Fibroblast of the conjunctiva (primary cell): ENCODE measurements at places on chromosomes 5 and 9.

DNA sequence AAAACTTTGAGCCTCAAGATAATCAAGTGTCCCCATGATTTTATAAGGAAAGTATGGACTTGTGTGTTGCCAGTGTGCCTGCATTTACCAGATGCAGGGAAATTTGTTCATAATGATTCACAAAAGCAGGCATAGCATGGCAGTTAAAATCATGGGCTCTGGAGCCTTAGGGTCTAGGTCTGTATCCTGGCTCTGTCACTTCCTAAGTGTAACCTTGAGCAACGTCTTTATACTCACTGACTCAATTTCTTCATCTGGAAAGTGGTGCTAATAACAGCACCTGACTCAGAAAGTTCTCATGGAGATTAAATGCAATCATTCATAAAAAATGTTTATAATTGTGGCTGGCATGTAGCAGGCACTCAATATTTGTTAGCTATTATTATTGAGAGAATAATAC, 234.9 kb downstream of the SAXO1 start:
- no peak for DNase-seq

GRCh38 chr5:17308326-17309065, 91.1 kb downstream of the BASP1 start:
- DNase-seq, result no peak

GRCh38 chr5:14216372-14216771, 73.2 kb downstream of the TRIO start:
- no peak for DNase-seq

DNA sequence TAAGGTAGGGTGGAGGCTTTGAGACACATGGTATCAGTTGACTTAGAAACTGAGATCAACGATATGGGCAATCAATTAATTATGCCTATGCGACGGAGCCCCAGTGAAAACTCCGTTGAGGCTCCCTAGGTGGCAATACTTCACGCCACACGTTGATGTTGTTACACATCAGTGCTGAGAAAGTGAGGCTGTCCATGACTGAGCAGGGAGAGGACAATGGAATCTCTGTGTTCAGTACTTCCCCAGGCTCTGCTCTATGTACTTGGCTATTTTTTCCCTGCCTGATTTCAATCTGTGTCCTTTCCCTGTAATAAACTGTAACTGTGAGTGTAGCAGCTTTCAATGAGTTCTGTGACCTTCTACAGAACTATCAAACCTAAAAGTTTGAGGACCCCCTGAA, 211.7 kb downstream of the SNCAIP start:
- DNase-seq, result no peak

DNA sequence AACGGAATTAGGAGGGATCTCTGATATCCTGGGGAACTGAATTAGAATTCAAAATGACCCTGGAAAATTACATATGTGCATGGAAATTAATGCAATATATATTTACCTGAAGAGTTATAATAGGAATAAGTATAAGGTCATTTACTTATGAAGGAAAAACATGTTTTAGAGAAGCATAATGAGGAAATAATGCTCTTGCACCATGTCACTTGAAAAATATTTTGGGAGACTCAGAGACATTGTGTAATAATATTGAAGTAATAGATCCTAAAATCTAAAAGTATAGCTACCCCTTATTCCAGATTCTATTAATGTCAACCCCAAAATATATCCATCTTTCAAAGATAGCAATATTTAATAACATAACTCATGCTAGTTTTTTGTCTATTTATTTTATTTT, 28.4 kb downstream of the SPZ1 start:
- no peak for DNase-seq

- DNase-seq, result no peak
These were observed 120.5 kb upstream of the BOD1 start for GRCh38 chr5:173736923-173737412.

DNA sequence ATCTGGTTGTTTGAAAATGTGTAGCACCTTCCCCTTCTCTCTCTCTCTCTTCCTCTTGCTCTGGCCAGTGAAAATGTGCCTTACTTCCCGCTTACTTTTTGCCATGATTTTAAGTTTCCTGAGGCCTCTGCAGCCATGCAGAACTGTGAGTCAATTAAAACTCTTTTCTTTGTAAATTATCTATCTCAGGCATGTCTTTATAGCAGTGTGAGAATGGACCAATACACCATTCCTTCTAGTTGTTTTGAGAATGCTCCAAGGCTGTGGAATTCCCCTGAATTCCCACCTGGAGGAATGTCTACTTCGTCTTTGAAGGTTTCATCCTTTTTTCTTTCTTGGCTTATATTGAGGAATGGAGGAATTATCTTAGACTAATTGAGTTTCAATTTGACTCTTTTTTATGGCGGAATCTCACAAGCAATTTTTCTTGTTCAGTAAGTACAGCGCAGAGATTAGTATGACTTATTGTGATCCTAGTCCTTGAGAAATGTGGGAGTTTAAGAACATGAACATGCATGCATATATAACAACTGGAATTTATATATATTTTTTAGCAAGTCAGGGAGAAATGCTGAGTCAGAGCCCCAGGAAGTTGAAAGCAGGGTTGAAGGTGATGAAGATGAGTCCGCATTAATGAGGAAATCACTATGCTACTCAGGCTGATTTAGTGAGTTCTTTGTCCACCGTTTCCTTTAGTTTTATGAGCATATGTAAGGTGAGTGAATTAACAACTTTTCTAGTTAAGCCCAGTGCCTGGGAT, 488.1 kb upstream of the ADAMTS16 start:
- no peak for DNase-seq

- DNase-seq, result no peak
These were observed 12.5 kb downstream of the MRPS27 start for GRCh38 chr5:72307573-72307967.

DNA sequence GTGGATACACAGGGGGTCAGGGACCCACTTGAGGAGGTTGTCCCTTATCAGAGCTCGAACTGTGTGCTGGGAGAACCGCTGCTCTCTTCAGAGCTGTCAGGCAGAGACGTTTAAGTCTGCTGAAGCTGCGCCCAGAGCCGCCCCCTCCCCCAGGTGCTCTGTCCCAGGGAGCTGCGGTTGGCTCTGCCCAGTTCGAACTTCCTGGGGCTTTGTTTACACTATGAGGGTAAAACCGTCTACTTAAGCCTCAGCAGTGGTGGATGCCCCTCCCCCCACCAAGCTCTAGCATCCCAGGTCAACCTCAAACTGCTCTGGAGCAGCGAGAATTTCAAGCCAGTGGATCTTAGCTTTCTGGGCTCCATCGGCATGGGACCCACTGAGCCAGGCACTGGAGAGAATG, 15.9 kb downstream of the SRD5A1 start:
- DNase-seq, result no peak

- no peak for DNase-seq
These were observed 186.1 kb downstream of the C9orf152 start for GRCh38 chr9:110021891-110022290.

DNA sequence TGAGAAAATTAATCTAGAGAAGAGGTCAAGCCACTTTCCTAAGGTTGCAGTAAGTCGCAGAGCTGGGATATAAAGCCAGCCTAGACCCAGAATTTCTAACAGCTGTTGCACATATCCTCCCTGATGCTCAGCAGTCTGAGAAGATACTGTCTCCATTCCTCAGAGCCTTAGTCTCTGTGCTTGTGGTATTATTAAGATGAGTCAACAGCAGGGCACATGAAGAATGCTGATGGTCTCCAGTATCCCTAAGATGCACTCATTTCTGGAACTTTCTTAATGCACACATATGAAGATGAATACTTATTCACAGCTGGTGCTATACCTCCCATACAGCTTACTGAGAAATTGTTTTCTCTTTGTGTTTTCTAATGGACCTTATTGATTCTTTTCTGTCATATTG, 32.5 kb downstream of the SGCD start:
- no peak for DNase-seq

DNA sequence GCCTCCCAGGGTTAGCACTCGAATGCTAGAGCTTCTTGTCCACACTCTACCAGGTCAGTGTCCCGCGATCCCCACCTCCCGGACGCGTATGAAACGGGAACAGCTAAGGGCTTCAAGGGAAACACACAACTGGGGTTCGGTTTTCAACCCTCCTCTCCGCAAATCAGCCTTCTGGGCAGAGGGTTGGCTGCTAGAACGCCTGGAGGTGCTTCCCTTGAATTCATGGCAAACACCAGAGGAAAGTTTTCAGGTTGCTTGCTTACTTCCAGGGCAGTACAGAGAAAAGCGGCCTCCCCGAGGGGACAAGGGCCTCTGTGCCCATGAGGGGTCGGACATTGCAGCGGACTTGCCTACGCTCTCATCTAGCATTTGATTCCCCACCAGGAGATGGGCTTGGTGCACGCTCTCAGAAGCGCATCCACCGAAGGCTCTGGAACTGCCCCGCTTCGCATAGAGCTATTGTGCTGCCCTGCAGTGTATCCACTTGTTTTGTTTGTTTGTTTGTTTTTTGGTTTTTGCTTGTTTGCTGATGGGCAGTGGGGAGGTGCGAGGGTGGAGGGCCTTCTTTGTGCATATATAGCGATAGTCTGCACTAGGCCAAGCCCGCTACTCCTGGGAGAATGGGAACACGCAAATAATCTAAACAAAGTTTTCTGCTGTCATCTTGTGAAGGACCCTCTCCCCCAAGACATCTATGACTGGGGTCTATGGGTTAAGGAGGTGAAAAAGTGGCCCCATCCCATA, 1.3 kb upstream of the DMRT3 start:
- DNase-seq, result no peak
